ENCODE measurements at places on chromosomes 6 and 20.

- no peak for DNase-seq
Measured at GRCh38 chr20:64130876-64131275, 23.5 kb upstream of the NPBWR2 start.

- no peak for DNase-seq
Measured at GRCh38 chr6:129364037-129364436, 345.9 kb downstream of the ARHGAP18 start.

DNA sequence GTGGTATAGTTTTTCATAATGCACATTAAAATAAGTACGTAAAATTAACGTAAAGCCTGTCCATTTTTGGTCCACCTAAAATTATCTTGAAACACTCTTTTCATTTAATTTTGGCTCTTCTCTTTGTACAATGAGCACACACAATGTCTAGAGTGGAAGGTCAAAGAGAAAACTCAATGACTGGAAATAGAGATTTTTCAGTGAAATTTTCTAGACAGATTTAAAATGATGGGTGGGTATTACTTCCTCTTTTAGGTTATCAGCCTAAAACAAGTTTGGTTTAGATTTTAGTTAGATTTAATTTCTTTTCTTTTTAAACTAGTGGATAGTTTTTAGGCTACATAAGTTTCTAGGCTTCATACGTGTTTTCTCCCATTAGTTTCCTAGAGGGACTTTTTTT lies 24.9 kb downstream of the DSE start:
- no peak for DNase-seq

DNA sequence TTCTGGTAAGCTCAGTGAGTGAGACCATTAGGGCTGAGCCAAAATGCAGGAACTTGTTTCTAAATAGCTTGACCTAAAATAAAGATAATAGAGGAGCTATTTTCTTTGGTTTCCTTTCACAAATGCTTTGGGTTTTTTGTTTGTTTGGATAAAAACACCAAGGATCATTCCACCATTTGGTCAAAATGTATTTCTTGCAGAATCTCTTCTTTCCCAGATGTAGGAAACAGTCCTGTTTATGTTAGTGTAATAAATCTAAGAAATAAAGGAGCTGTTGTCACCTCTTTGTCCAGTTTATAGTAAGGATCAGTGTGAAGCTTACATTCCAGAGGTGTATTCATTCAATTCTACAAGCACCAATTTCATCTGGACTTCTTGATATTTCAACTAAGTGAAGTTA lies 297.8 kb downstream of the GJA1 start:
- DNase-seq, result no peak

DNA sequence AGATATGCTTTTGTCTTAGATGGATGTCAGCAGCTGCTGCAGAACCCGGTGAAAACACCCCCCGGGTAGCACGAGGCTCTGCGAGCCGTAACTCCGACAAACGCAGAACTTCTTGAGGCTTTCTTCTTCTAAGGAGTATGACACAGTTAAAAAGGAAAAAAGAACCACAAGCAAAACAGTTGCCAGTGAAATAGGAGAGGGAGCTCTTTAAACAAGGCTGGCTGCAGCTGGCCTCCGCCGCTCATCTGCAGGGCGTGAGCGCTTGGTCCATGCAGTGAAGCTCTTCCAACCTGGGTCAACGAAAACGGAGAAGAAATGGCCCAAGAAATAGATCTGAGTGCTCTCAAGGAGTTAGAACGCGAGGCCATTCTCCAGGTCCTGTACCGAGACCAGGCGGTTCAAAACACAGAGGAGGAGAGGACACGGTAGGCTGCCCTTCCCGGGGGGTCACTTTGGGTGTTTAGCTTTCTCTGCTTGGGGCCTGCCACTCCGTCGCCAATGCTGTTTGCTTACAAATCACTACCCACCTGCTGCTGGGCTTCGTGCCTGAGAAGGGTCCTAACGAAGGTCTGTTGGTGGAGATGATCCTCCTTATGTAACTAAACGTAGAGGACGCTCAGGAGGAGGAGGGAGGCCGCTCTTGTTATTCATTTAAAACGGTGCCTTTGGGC lies 13.2 kb downstream of the SYTL3 start:
- DNase-seq, result peak; percentile 38

DNA sequence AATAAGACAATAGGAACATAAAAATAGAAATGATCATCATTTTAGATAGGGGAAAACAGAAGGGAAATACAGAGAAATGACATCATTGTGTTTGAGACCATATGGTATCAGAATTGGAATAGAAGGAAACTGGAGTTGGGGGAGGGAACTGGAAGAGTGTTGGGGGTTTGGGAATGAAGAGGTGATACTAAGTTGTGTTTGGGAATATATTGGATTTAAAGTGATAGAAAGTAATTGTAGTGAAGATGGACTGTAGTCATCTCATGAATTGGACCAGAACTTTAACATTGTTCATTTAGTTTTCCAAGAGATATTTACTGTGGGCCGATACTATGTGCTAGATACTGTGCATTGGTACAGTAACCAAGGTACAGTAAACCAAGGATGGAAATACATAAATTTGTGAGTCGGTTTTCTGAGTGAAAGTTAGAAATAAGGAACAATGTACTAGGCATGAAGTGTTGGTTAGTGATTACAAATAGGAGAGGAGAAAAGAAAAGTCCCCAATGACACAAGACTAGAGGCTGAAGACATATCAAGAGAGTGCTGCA lies 32.3 kb downstream of the KCNQ5 start:
- no peak for DNase-seq

DNA sequence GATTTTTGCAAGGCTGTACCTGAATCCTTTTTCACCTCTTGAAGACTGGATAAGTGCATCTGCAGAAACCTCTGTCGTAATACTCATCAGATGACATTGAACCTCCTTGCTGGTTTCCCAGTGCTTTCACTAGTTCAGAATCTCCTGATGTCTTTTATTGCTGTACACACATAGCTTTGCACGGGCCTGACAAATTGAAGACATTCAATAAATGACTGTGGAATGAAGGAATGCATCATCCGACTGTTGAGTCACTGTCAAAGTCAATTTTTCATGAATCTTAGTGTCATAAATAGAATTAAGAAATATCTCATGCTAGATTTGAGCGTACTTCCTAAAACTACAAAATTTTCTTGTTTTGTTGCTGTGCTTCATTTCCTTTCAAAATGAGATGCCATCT lies 598.2 kb upstream of the MAP3K7 start:
- DNase-seq, result no peak

- DNase-seq, result no peak
Measured at GRCh38 chr20:6099819-6100218, 23.0 kb downstream of the FERMT1 start.

GRCh38 chr20:16821211-16822089 lies 73.3 kb downstream of the OTOR start:
- DNase-seq, result no peak

- peak; percentile 30 for DNase-seq
Measured at GRCh38 chr20:37627060-37627766, 66.6 kb upstream of the CTNNBL1 start.

DNA sequence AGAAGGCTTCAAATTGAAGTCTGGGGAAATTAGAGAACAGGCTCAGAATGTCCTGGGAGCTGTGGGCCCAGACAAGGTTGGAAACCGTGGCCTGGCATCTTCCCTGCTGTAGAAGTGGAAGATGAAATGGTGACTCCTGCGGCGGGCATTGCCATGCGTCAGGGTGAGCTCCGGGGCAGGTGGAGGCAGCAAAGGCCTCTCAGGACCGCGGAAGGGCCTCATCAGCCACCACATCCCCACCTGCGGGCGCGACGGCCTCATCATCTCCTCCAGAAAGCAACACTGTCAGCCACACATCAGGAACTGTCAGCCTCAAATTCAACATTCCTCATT lies 161.7 kb downstream of the SYNDIG1 start:
- no peak for DNase-seq

DNA sequence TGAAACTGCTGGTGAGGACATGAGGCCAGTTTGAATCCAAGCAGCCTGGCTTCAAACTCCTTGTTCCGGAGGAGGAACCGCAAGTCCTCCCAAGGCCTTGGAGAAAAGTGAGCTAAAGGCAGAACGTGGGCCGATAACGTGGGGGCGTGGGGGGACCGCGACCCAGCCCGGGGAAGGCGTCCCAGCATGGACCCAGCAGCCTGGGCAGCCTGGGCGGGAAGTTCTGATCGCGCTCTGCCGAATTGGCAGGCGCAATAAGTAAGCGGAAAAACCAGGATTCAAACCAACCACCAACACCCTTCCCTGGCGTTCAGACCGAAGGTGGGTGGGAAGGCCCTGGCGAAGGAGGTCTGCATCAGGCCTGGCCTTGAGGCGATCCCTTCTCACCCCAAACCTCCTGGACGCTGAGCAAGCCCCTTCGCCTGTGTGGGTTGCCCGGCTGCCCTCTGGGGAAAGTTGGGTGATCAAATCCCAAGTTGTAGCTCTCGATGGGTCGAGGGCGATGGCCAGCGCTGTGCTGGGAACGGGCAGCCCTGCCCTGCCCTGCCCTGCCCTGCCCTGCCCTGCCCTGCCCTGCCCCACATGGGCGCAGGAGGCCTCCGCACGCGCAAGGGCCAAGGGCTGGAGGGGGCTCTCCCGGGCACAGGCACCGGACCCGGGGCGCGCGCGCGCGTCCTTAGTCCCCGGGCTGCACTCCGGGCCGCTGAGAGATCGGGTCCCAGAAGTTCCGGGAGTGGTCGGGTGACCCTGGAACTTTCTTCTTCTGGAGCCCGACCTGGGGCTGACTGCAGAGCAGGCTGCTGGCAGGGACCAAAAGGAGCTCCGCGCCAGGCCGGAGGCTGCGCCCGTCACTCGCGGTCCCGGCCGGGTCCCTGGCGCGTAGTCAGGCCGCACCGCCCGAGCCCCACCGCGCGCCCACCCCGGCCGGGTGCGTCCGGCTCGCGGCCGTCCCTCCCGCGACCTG lies 637 bp upstream of the SLC22A3 start:
- no peak for DNase-seq

DNA sequence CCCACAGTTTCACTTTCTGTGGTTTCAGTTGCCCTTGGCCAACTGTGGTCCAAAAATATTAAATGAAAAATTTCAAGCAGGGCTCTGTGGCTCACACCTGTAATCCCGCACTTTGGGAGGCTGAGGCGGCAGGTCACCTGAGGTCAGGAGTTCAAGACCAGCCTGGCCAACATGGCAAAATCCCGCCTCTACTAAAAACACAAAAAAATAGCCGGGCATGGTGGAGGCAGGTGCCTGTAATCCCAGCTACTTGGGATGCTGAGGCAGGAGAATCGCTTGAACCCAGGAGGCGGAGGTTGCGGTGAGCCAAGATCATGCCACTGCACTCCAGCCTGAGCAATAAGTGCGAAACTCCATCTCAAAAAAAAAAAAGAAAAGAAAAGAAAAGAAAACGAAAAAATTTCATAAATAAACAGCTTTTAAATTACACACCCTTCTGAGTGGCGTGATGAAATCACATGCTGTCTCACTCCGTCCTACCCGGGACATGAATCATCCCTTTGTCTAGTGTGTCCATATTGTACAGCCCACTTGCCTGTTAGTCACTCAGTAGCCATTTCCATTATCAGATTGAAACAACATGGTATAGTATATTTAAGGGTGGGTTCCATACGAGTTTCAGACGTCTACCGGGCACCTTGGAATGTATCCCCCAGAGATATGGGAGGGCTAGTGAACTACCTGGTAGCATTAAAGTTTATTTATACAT lies 11.7 kb downstream of the PTPRK start:
- DNase-seq, result no peak

DNA sequence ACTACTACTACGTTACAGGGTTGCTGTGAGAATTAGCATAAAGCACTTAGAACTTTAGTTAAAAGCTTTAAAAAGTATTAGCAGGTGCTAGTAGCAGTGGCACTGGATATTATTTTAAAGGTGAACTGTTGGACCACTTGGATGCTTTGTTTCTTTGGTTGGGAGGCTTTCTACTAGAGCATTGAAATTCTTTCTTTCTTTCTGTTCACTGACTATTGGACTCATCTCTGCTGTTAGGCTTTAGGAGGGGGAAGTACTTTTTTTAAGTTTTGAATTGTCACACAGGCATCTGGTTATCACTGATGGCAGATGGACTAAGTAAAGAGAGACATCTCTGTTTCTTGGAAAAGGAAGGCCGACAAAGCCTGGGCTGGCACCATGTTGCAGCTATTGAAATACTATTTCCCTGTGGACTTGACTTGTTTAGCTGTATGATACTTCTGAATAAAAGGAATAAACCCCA lies 4.8 kb downstream of the TBPL1 start:
- DNase-seq, result no peak

GRCh38 chr20:43446361-43446879 lies 11.3 kb upstream of the SRSF6 start:
- DNase-seq, result no peak

DNA sequence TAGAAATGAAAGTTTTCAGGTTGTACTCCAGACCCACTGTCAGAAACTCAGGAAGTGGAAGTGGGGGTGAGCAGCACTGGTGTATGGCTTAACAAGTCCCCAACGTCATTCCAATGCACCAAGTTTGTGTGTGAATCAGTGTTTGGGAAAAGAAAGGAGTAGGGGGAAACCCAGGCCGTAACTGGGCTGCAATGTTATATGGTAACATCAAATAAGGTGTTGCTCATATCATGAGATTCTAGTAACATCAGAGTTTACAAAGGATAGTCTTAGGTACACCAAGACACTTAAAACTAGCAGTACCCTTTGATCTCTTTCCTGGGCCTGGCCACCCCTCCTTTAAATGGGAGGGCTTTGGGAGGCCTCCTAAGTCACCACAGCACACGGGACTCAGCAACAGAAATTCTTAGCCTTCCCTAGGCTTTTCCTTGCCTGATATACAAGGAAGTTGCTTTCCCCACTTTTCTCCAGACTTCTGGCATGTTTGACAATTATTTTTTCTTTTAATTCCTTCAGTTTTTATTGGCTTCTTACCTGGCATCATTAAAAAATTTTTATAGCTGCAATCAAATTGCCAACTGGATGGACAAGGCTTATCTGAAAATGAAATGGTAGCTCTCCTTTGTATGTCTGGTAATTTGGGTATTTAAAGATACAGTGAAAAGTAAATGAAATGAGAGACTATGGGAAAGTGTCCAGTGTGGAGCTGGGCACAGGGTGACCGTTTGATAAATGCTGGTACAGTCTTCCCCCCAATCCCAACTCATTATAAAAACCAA lies 15.1 kb downstream of the E2F3 start:
- peak; percentile 28 for DNase-seq

GRCh38 chr6:16909658-16910360 lies 148.5 kb upstream of the ATXN1 start:
- DNase-seq, result no peak

DNA sequence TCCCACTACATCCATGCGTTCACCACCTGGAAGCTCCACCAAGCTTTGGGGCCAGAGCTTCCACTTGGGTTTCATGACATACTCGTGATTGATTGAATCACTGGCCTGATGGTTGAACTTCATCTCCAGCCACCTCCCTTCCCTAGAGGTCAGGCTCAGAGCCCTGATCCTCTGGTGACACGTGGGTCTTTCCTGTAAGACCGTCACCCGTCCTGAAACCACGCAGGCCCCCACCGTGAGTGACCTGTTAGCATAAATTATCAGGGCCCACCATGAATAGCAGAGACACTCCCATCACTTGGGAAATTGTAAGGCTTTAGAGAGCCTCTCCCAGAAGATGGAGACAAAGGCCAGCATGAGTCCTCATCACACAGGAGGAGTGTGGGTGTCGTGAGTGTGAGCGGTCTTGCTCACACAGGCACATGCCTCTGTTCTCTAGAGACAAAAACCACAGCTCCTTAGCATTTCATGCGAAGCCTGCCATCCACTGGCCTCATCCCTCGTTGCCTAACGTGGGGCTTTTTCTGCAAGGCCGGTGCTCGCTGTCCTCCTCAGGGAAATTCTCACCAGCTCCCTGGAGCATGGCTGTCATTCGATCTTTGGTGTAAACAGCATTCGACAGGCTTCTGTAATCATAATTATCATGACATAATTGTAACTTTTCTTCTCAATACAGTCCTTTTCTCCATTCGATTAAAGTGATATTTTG lies 65.1 kb upstream of the DUSP22 start:
- DNase-seq, result no peak

- DNase-seq, result no peak
Measured at GRCh38 chr6:157609556-157609955, 213.5 kb upstream of the SNX9 start.

Measured in CD4-positive, alpha-beta T cell (primary cell).